ENCODE measurements at places on chromosomes 11 and 22.

DNA sequence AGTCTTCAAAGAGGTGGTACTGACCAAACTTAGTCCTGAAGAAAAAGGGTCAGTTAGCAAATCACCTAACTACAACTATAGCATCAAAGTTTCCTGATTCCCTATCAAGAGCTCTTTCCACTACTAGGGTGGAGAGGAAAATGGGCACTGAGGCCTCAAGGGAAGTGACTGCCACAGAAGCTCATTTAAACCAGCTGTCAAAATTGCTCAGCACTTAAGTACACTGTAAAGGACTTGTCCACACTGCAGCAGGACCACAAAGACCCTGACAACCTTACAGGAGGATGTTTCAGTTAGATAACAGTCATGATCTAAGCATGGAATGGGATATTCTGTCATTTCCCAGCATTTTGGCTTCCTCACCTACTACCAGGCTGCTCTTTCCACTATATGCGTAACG lies 33.0 kb downstream of the FAM168A start:
- DNase-seq: no peak

DNA sequence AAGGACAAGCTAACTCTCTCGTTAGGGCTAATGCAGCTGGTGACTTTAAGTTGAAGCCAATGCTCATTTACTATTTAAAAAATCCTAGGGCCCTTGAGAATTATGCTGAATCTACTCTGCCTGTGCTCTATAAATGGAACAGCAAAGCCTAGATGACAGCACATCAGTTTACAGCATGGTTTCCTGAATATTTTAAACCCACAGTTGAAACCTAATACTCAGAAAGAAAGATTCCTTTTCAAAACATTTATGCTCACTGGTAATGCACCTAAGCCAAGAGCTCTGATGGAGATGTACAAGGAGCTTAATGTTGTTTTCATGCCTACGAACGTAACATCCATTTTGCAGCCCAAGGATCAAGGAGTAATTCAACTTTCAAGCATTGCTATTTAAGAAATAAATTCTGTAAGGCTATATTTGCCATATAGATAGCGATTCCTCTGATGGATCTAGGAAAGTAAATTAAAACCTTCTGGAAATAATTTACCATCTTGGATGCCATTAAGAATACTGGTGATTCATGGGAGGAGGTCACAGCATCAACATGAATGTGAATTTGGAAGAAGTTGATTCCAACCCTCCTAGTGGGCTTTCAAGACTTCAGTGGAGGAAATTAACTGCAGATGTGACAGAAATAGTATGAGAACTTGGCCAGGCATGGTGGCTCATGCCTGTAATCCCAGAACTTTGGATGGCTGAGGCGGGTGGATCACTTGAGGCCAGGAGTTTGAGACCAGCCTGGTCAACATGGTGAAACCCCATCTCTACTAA lies 14.5 kb downstream of the XNDC1N start:
- no peak for DNase-seq

- DNase-seq: no peak
Measured at GRCh38 chr22:37277384-37277783, 4.9 kb upstream of the CYTH4 start.

- no peak for DNase-seq
Measured at GRCh38 chr22:32932176-32932575, 126.0 kb downstream of the SYN3 start.

- DNase-seq: no peak
Measured at GRCh38 chr22:26689513-26690301, 32.3 kb downstream of the MIAT start.

GRCh38 chr22:39128508-39128907 lies 24.0 kb downstream of the CBX7 start:
- no peak for DNase-seq

GRCh38 chr11:13316528-13316961 lies 39.0 kb downstream of the BMAL1 start:
- DNase-seq: no peak

DNA sequence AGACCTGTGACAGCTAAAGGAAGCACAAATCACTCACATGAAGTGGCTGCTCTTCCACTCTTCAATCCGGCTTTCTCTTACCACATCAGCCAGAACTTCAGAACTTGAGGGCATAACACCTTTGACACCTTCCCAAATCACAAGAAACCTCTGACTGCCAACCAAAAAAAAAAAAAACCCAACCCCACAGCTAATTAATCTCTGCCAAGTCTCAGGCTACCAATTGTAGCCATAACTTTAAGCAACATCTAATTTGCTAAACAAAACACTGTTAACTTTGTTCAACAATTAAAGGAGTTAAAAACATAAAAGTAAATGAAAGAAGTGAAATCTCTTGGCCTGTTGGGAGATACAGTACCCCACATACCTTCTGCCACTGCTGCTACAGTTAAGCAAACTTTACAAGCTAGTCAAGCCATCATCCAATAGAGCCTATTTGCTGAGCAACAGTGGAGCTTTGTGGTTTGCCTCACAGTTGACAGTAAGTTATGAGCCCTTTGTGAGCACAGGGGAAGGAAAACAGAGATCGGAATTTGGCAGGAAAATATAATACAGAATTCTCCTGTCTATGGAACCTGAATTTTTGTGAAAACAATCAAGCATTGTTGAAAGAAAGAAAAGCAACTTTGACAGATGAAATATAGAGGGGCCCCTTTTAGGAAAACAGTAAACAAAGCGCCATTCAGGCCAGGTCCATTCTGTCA lies at the start of gene SOX6:
SOX6 (minus strand) TSS at position 490 of the 704 bp plus-strand sequence. CDS start 15,298 bp downstream, outside the sequence.
- no peak for DNase-seq

DNA sequence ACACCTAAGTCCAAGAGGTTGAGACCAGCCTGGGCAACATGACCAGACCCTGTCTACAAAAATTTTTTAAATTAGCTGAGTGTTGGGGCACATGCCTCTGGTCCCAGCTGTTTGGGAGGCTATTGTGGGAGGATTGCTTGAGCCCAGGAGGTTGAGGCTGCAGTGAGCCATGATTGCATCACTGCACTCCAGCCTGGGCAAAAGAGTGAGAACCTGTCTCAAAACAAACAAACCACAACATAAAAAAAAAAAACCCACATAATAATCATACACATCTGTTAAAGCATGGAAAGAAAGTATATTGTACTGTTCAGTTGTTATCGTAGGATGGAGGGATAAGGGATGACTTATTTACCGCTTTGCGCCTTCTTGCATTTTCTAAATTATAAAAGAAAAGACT lies 35.9 kb upstream of the GRK2 start:
- no peak for DNase-seq

DNA sequence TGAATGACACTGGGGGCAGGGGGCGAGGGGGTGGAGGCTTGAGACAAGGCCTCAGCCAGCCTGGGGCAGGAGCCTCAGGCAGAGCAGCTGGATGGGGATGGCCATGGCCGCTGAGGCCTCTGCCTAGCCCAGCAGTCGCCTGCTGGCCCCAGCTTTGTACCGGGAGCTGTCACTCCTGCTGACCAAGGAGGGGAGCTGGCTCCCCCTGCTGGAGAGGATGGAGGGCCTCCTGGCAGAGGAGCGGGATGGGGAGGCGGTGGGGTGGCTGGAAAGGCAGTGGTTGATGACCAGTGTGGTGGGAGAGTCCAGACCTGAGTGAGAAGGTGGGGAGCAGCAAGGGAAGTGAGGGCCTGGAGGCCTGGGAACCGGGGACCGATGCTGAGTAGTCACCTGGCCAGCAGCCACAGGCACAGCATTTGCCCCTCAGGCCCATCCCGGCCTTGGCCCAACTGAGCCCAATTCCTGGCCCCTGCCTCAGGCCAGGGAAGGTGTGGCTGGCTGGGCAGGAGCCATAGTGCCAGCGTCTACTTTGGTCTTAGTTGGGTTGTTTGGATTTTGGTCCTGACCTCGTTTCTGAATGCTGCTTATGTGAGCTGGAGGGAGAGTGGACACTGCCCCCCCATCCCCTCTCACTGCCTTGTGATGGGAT lies 6.0 kb upstream of the SUSD2 start:
- peak; percentile 44 for DNase-seq

- no peak for DNase-seq
Measured at GRCh38 chr22:38700270-38700788, 414 bp downstream of the JOSD1 start.

DNA sequence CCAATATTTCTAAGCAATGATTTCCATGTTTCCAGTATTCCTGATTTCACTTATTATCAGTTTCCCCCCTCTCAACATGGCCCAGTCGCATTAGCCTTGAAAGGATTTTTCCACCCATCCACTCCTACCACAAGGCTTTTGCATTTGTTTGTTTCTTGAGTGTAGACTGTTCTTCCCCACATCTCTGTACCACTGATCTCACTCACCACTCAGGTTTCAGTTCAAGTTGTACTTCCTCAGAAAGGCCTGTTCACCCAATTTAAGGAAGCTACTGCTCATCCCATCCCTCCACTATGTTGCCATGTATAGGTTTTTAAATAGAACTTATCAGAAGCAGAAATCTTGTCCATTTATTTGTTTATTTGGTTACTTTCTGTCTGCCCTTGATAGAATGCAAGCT lies 472.3 kb downstream of the FAM181B start:
- DNase-seq: no peak

DNA sequence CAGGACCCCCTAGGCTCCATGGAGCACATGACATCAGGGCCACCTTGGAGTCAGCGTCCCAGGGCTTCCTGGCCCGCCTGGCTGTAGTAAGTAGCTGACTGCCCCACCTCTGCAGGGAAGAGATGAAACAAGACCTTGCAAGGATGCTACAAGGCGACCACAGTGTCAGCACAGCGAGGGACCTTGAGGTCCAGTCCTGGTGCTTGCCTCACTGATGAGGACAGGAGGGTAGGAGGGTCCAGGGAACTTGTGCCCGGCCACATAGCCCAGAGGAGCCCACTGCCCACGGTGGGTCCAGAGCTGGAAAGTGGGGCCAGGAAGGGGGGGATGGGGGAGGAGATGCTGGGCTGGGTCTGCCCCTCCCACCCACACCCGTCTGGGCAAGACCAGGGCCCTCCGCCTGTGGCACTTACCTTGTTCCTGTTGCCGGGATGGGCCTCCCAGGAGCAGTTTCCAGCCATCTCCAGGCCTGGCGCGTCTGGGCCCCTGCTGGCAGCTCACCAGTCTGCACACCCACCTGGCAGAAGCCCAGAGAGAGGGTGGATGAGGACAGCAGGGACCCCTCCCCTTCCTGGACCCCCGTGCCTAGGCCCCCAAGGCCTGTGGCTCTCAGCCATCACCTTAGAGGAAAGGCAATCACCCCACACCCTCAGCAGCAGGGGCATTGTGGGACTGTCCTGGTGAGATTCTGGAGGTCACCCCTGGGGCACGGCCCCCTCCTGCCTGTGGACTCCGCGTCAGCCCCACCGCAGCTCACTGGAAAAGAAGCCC lies 3.4 kb downstream of the MRGPRF start:
- no peak for DNase-seq

GRCh38 chr11:45082744-45083543 lies 63.5 kb upstream of the PRDM11 start:
- DNase-seq: no peak

GRCh38 chr11:1987024-1987423 lies 10.6 kb downstream of the H19 start:
- DNase-seq: no peak

GRCh38 chr11:8357891-8358566 lies 94.4 kb upstream of the LMO1 start:
- DNase-seq: no peak

DNA sequence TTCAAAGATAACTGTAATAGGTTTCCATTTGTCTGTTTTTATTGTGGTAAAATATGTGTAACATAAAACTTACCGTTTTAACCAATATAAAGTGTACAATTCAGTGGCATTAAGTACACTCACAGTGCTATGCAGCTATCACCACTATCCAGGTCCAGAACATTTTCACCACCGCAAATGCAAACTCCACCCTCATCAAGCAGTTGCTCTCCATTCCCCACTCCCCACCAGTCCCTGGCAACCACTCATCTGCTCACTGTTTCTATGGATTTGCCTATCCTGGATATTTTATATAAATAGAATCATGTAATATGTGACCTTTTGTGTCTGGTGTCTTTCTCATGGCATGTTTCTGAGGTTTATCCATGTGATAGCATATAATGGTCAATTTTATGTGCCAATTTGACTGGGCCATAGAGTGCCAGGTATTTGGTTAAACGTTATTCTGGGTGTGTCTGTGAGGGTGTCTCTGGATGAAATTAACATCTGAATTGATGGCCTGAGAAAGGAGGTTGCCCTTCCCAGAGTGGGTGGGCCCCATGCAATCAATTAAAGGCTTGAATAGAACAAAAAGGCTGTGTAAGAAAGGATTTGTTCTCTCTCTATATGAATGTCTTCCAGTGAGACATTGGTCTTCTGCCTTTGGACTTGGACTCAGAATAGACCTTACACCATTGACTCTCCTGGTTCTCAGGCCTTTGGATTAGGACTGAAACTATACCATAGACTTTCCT lies 17.2 kb upstream of the SMCO4 start:
- no peak for DNase-seq

GRCh38 chr22:31611061-31611760 lies 50.8 kb downstream of the PISD start:
- DNase-seq: no peak

- no peak for DNase-seq
Measured at GRCh38 chr11:82858556-82859091, 41.6 kb downstream of the PRCP start.

DNA sequence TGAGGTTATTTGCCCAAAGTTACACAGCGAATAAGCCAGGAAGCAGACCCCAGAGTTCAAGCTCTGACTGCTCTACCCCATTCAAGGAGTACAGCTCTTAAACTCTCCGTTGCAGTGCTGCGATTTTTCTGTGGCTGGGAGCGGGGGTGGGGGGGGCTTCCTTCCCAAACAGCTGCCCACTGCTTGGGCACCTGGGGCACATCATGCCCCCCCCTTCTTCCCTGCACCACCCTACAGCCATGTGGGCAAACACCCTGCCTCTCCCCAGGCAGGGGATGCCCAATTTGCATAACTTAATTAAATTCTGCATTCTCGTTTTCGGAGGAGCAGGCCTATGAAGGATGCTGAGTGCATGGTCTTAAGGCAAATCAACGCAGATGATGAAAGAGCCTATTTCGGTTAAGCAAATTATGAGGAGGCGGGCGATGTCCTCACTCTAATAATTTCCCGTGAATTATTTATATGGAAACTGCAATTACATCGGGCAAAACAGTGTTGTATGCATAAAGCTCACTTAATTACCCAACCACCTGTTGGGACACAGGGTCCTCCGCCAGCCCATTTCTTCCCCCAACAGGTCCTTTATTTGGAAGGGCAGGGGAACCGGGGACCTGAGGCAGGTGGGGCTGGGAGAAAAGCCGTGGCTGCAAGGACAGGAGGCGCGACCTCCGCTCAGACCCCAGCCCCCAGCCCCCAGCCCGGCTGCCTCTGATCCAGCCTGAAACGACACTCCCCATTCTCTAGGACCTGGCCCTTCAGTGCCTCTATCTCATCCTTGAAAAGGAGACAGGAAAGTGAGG lies 610.5 kb downstream of the BUD13 start:
- no peak for DNase-seq

- DNase-seq: no peak
Measured at GRCh38 chr11:101476191-101476590, 107.6 kb downstream of the TRPC6 start.

DNA sequence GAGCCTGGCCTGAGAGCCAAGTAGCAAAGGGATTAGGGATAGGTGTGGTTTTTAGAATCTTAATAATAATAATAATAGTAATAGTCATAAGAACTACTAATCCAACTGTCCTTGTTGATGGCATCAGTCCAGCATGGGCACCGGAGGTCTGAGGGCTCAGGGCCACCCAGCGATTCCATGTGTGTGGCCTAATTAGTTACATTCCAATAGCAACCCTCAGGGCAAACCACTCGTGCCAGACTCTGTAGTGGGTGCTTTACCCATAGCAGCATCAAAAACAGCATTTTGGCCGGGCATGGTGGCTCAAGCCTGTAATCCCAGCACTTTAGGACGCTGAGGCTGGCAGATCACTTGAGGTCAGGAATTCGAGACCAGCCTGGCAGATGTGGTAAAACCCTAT lies 19.0 kb upstream of the MYH9 start:
- DNase-seq: no peak

- DNase-seq: no peak
Measured at GRCh38 chr11:60835534-60835846, 6.4 kb upstream of the CCDC86 start.
